ENCODE measurements at places on chromosomes 6 and 20.

GRCh38 chr6:33080127-33081089 lies 4.6 kb downstream of the HLA-DPB1 start:
- DNase-seq: no peak

GRCh38 chr20:31560094-31560745 lies 44.9 kb upstream of the ID1 start:
- no peak for DNase-seq

DNA sequence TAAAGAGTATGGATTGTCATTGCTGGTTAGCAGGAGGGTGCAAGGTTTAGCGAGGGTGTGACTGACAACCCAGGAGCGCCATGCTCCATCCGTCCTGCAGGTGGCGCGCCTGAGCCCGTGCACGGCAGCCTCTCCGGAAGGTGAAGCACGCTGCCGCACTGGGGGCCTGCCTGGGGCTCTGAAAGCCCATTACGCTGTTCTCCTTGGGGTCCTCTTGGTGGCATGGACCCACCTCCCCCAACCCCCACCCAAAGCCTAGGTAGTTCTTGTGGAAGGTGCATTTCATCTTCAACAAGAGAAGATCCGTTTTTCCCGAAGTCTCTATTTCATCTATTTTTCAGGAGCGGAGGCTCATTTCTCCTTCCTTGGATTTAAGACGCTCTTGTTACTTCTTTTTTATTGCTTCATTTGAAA lies 197.4 kb upstream of the KCNG1 start:
- DNase-seq: no peak

DNA sequence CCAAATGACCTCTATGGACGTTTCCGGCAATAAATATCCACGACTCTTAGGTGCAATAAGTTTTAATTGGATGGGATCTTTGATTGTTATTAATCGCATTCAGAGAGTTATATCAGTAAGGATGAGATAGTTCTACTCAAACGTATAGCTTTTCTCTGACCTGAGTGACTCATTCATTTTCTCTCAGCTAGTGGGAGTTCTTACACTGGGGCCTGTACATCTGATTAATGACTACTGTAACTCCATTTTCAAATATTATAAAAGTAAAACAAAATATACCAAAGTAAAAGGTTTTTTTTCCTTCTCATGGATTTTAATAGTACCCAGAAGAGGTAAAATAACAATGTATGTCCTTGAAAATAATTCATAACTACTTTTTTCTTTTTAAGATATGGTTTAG lies 41.1 kb upstream of the SAMD5 start:
- no peak for DNase-seq

- DNase-seq: no peak
Measured at GRCh38 chr6:19929312-19929711, 92.1 kb downstream of the ID4 start.

- no peak for DNase-seq
Measured at GRCh38 chr6:16130932-16131387, 2.1 kb downstream of the MYLIP start.

DNA sequence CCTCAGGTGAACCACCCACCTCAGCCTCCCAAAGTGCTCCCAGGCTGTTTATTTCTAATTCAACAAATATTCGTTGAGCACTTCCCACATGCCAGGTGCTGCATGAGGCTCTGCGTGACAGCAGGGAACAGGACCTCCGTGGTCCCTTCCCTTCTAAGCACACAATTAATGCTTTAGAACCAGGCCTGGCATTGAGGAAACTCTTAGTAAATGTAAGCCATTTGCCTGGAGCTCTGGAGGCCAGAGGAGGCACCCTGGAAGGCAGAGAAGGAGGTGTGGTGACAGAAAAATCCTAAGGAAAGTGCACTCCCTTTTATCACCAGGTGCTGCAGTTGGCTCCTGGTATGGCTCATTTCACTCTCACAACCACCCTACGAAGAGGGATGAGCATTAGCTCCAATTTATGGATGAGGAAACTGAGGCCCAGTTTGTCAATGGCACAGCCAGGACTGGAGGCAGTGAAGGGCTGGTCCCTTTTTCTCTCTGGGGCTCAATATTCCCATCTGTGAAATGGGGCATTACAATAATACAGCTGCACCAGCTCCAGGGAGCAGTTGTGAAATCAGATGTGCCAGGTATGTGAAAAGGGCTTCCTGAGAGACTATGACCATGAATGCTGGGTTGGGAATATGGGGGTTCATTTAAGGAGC lies 8.1 kb upstream of the ID1 start:
- no peak for DNase-seq

- DNase-seq: no peak
Measured at GRCh38 chr6:126376682-126377081, 36.8 kb downstream of the CENPW start.

GRCh38 chr6:7413151-7413823 lies 23.7 kb downstream of the RIOK1 start:
- no peak for DNase-seq

DNA sequence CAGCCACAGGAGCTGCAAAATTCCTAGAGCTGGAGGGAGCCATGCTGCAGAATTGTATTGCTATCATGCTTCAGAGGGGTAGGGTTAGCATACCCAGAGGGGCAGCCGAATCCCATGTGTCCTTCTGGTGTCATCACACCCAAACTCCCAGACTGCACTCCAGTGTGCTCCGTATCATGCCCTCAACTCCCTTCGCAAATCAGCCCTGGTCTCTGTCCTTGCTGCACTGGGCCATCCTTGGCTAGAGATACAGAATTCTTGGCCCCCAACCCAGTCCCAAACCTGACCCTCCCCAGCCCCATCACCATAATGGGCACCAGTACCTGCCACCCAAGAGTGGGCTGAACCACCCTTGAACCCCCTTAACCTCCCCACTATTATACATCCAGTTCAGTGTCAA lies 138.3 kb downstream of the ANKRD60 start:
- peak; percentile 60 for DNase-seq

DNA sequence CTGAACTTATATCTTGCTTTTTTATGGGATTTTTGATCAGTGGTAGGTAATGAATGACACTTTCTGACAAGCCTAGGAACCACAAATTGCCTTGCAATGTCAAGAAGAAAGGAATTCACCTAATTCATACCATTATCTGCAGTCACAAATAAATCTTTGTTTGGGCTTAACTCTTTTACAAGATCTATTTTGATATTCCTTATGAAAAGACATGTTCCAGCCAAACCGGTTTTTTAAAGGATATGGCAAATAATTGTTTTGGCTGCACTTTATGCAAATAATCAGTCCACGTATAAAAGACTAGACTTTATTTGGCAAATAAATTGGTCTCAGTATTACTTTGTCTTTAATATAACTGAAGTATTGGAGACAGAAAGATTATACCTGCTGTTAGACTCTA lies 771.7 kb upstream of the ADGRB3 start:
- no peak for DNase-seq

DNA sequence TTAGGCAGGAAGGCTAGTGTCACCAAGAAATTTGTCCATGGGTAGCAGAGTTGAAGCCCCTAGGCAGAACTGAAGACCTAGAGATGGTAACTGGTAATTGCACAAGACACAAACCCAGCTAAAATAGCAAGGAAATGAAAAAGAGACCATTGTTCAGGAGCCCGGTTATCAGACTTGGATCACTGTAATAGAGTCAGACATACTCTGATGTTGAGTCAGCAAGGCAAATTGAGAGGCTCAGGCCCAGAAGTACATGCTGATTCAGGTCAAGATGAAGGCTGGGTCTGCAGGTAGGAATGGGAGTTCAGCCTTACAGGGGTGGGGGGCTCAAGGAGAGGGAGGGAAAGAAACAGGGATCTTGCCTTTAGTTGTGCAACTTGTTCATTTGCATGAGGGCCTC lies 6.5 kb upstream of the TMEM242 start:
- no peak for DNase-seq

GRCh38 chr6:29336269-29336668 lies 32.4 kb downstream of the OR5V1 start:
- DNase-seq: no peak

DNA sequence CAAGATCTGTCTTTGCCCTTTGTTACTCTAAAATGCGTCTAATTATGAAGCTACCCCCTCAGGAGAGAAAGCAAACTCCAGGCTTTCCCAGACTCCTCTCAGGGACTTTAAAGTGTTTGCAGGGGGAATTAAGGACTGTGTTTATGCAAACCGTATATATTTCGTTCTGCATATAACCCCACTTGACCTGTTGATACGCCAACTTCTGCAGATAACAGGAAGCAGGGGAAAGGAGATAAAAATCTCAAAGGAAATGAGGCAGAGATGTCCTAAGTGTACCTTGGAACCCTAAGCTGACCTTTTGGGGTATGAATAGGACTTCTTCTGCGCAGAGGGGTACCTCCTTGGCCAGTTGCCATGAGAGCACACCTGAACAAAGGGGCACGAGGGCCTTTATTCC lies 8.1 kb downstream of the SYCP2L start:
- no peak for DNase-seq

DNA sequence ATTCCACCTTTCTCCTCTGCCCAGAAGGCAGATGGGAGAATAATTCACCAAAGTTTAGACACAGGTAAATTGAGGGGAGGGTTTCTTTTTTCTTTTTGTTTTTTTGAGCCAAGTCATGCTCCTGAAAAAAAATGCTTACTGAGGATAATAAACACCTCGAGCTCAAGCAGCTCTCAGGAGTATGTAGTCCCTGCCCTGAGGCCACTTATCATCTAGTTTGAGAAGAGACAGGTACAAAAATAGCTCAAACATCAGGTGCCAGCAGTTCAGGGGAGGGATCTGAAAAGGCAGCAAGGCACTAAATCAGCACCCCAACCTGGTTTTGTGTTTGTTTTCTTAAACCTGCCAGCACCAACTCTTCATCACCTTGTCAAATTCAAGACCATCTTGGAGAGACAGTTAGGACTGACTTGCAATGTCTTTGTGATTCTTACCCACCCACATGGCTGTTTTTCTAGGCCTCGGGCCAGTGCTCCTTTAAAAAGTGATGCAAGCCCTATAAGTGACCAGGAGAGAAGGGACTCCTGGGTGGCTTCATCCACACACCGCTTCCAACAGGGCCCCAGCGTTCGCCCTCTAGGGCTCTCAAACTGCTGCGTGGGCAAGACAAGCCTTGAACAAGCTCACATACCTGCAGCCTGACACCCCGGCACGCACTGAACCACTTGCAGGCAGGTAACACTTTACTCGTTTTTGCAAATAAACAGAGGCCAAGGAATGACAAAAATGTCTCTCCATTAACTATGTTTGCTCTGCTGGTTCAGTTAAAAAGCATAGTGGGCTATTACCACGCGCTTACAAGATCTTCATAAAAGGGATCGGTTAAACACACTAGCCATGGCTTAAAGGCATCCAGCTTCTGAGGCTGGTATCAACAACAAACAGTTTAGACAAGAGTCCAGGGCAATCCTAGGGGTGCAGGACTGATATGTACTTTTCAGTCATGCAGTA lies 13.9 kb downstream of the JAG1 start:
- peak; percentile 64 for DNase-seq

- DNase-seq: no peak
Measured at GRCh38 chr6:53119772-53120409, 28.8 kb downstream of the GCM1 start.

DNA sequence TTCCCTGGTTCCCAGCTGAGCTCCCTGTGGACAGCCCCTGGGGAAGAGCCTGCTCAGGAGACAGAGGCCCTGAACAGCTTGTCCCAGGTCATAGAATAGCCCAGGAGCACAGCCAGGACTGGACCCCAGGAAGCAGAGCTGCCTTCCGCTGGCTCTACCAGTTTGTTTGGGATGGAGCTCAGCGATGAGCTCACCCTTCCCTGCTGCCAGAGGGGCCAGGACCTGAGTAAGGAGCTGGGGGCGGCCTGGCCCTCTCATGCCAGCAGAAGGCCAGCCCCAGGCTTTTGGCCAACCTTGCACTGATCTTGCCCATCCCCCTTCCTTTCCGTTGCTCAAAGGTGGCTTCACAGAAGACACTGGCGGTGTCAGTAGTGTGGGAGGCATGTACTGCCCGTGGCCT lies 17.5 kb downstream of the MMP24OS start:
- DNase-seq: no peak

GRCh38 chr6:155418017-155418761 lies 37.5 kb downstream of the NOX3 start:
- DNase-seq: no peak

- DNase-seq: no peak
Measured at GRCh38 chr6:4979426-4979825, 24.4 kb downstream of the RPP40 start.

Measured in left forelimb (tissue), 1 donor.